ENCODE measurements at places on chromosomes 16 and 17.

GRCh38 chr17:63150490-63150889, 184.5 kb downstream of the TANC2 start:
- DNase-seq = no peak

DNA sequence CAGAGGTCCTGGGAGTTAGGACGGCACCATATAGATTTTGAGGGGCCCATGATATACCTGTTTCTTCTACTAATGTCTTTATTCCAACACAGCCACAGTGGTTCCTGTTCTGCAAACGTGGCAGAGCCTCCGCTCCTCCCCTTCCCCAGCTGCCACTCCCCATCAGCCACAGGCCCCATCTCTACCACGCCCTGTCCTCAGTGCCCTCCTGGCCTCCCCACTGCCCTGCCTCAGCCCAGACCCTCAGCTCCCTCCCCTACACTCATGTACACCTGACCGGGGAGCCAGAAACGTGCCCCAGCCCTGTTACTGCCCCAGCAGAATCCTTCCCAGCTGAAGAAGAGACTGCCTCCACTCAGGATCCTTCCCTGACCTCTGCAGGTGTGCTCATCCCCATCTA, 11.9 kb upstream of the RBFOX3 start:
- DNase-seq = no peak

GRCh38 chr17:53837131-53837530, 14.4 kb downstream of the KIF2B start:
- no peak for DNase-seq

- no peak for DNase-seq
These were observed 18.7 kb upstream of the NSMCE1 start for GRCh38 chr16:27287051-27287811.

- no peak for DNase-seq
These were observed 45.0 kb upstream of the NOL11 start for GRCh38 chr17:67672592-67673335.

GRCh38 chr17:38674014-38674748, 576 bp downstream of the EPOP start:
- DNase-seq = no peak

- peak; percentile 76 for DNase-seq
These were observed 311.4 kb downstream of the SEC14L1 start for GRCh38 chr17:77451894-77452852.

DNA sequence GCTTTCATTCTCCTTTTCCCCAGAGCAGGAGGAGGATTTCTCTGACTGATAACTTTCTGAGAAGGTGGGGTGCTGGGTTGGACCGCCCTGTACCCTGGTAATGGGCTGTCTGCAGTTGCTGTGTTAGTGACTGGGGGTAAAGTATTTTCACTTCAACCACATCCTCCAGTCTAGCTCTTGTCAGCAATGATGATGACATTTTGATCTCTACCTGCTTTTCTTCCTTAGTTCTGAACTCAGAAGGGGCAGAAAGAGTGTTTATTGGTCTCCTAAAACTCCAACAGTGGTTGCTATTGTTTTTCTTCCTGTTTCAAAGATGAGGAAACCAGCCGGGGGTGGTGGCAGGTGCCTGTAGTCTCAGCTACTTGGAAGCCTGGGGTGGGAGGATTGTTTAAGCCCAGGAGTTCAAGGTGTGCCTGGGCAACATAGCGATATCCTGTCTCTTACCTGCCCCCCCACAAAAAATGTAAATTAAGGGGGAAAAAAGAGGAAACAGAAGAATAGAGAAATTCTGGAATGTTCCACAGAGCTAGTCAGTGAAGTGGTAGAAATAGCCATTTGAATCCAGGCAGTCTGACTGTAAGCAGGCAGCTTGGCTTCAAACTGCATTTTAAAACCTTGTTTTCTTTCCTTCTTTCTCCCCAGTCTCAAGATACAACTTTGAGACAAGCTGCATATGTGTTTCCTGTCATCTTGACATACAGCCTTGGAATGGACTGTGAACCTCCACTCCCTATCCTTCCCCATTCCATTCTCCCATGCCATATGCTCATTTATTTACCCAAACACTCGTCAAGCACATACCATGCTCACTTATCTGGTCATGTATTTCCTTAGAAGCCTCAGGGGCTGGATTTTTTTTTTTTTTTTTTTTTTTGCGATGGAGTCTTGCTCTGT, 3.3 kb upstream of the N4BP1 start:
- DNase-seq = no peak

GRCh38 chr16:85173981-85174751, 61.9 kb upstream of the CIBAR2 start:
- DNase-seq = peak; percentile 95

GRCh38 chr17:9971991-9972390, 66.9 kb upstream of the RCVRN start:
- peak; percentile 32 for DNase-seq
